ENCODE measurements at places on chromosomes 4 and X. TPM values are rescaled to one million over a fixed set of nuclear protein-coding genes. Genes with fewer than 3 reads are reported as not detected.

DNA sequence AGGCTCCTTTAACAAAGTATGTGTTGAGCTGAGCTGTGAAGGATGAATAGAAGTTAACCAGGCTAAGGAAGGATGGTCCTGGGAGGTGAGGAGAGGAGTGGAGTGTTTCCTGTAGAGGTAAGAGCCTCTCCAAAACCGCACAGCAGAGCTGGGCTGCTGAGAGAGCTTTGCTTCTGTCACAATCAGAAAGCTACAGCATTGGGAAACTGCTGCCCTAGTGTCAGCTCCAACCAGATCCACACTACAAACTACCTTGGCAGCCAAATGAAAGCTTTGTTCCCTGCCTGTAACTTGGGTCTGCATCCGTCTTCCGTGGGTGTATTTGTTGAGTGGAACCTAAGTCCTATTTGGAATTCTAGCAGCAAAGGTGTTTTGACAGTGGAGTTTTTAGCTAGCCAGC is 91.8 kb downstream of the REPS2 start:
- no peak for DNase-seq
- no peaks in the 10 kb centered on the region for H3K27me3 ChIP-seq
- H3K27ac ChIP-seq, result no peak overlapping the region
- no peaks in the 10 kb centered on the region for H3K36me3 ChIP-seq
- no peak overlapping the region for H3K4me3 ChIP-seq

GRCh38 chr4:44996276-44996845 is 270.0 kb upstream of the GNPDA2 start:
- H3K36me3 ChIP-seq, result no peaks in the 10 kb centered on the region
- no peak overlapping the region for H3K27ac ChIP-seq
- H3K4me1 ChIP-seq, result no peaks in the 10 kb centered on the region
- no peaks in the 10 kb centered on the region for H3K27me3 ChIP-seq
- DNase-seq, result no peak
- H3K4me3 ChIP-seq, result no peak overlapping the region

DNA sequence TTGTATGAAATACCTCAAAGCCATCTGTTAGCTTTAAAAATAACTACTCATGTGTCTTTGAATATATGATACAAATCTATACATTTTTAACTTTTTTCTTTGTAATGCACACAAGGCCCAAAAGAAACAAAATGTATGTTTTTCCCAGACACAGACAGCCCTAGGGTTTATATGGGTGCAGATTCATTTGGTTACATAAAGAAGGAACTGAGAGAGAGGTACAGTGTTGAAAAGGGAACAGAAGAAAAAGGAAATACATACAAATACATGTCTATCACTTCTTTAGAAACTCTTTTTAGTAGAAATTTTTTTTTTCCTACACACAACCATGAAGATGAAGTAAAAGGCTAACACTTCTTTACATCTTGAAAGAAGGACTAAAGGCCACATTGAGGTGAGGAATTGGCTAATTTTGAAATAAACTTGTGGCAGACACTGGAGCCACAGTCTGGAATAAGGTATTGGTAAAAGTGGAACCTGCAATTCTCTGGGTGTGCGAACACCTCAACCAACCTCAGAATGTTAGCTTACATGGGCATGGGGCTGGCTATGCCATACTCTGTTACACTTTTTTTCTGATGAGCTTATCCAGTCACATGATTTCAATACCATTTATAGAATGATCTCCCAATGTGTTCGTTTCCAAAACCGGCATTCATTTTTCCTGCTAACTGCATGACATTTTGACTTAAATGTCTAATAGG is 67.9 kb downstream of the FAM47C start:
- H3K27me3 ChIP-seq, result no peaks in the 10 kb centered on the region
- no peak for DNase-seq
- H3K4me3 ChIP-seq, result no peak overlapping the region

DNA sequence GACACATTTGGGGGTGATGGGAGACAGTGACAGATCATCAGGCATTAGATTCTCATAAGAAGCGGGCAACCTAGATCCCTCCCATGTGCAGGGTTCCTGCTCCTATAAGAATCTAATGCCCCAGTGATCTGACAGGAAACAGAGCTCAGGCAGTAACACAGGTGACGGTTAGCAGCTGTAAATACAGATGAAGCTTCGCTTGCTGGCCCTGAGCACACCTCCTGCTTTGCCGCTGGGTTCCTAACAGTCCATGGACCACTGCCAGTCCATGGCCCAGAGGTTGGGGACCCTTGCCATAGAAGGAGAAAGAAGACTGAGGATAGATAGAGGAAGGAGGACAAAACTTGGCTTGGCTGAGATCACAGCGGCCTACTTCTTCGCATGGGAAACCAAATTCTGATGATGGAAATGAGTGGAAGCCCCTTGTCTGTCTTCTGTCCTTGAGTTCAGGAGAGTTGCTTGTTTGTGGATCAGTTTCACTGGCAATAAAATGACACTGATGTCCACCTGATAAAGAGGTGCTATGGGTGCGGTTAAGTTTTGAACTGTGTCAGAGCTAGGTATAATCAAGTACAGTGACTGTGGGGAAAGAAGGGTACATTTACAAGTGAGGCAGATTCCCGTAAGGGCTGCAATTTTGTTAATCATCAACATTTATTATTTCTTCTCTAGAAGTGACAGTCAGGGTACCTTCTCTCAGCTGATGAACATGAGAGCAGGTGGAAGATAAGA is 1.7 kb upstream of the TIFA start:
- peak overlapping the region; percentile 91 for H3K27ac ChIP-seq
- no peaks in the 10 kb centered on the region for H3K36me3 ChIP-seq
- no peaks in the 10 kb centered on the region for H3K27me3 ChIP-seq
- DNase-seq, result no peak

- peak overlapping the region; percentile 77 for H3K4me3 ChIP-seq
- H3K27ac ChIP-seq, result peak overlapping the region; percentile 97
- H3K4me1 ChIP-seq, result peaks cover 20% of the 10 kb centered on the region
These were observed 917 bp downstream of the MYL5 start for GRCh38 chr4:675036-675882.

DNA sequence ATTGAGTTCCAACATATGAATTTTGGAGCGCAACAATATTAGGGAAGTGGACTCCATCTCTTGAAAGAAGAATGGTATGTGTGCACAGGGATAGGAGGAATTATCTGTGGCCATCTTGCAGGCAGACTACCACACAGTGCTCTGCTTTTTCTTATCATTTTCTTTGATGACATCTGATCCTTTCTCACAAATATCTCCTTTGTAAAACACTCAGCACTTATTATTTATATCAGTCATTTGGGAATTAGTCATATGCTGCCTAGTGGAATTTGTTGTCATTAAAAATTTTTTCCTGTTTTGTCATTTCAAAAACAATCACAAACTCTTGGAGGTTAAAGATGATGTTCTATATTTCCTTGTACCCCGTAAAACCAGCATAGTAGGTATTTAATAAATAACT is 444.3 kb upstream of the ATOH1 start:
- DNase-seq, result no peak
- H3K27me3 ChIP-seq, result no peaks in the 10 kb centered on the region
- H3K4me3 ChIP-seq, result no peak overlapping the region

GRCh38 chr4:36411338-36411737 is 129.9 kb downstream of the DTHD1 start:
- no peaks in the 10 kb centered on the region for H3K4me1 ChIP-seq
- H3K4me3 ChIP-seq, result no peak overlapping the region
- peaks cover 19% of the 10 kb centered on the region for H3K27me3 ChIP-seq
- no peak for DNase-seq
- H3K27ac ChIP-seq, result no peak overlapping the region

GRCh38 chr4:41660352-41660751 is 88.2 kb downstream of the PHOX2B start:
- no peaks in the 10 kb centered on the region for H3K27me3 ChIP-seq
- DNase-seq, result no peak
- no peaks in the 10 kb centered on the region for H3K36me3 ChIP-seq

GRCh38 chrX:69231903-69232302 is 66.7 kb upstream of the PJA1 start:
- H3K27ac ChIP-seq, result no peak overlapping the region
- DNase-seq, result no peak
- no peaks in the 10 kb centered on the region for H3K36me3 ChIP-seq
- H3K4me3 ChIP-seq, result no peak overlapping the region
- no peaks in the 10 kb centered on the region for H3K4me1 ChIP-seq

DNA sequence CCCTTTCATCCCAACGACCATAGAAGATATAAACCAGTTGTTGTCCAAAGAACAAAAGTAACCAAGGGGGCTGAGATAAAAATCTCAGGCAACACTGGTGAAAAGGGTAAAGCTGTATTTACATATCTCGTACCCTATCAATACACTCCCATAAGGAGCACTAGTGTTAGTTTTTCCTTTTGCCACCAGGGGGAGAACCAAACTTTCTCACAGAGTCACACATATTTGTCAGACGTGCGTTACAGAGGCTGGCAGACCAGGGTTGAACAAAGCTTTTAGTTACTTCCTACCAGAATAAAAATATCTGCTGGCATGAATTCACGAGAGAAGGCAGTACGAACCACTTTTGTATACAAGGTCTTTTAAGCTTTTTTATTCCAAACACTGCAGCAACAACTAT is 88.3 kb downstream of the AMELX start:
- no peaks in the 10 kb centered on the region for H3K4me1 ChIP-seq
- H3K27ac ChIP-seq, result no peak overlapping the region
- H3K4me3 ChIP-seq, result no peak overlapping the region
- H3K27me3 ChIP-seq, result no peaks in the 10 kb centered on the region
- H3K36me3 ChIP-seq, result no peaks in the 10 kb centered on the region

GRCh38 chrX:10356979-10357378 is 200.2 kb downstream of the CLCN4 start:
- no peaks in the 10 kb centered on the region for H3K27me3 ChIP-seq
- DNase-seq, result no peak
- H3K4me3 ChIP-seq, result no peak overlapping the region
- no peaks in the 10 kb centered on the region for H3K4me1 ChIP-seq
- no peak overlapping the region for H3K27ac ChIP-seq

- no peaks in the 10 kb centered on the region for H3K36me3 ChIP-seq
- H3K4me1 ChIP-seq, result no peaks in the 10 kb centered on the region
- no peak for DNase-seq
- H3K4me3 ChIP-seq, result no peak overlapping the region
These were observed 144.4 kb downstream of the TMA16 start for GRCh38 chr4:163638909-163639308.

Gene TMLHE
- 7.0 TPM for polyA plus RNA-seq

Gene GPR50
- polyA plus RNA-seq, result not detected

Gene RENBP
- 91.3 TPM for polyA plus RNA-seq

Gene SYP
- polyA plus RNA-seq, result 2.1 TPM
